ENCODE measurements at places on chromosomes 4 and X. TPM values are rescaled to one million over a fixed set of nuclear protein-coding genes. Genes with fewer than 3 reads are reported as not detected.

- no peak for DNase-seq
Measured at GRCh38 chr4:25904748-25905082, 9.3 kb upstream of the SMIM20 start.

GRCh38 chr4:18109676-18110075 lies 88.1 kb upstream of the LCORL start:
- no peak for DNase-seq

DNA sequence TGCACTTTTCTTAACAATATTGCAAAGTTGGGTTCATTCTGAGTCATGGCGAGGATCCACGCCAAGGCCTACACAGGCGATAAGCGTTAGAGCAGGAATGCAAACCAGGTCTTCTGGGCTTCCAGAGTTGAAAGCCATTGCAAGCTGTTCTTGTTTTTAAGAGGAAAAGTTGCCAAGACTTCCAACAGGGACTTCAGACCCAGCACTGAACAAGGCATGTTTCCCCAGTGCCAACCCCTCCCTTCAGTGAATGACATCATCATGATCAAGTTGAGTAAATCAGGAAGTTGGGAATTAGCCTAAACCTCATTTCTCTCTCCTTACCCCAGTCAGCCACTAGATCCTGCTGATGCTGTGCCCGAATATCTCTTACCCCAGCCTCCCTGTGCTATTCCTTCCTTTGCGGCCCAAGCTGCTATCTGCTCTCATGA lies 355.1 kb downstream of the HS3ST1 start:
- DNase-seq: peak; percentile 21

- no peak for DNase-seq
Measured at GRCh38 chr4:30860978-30861377, 140.8 kb downstream of the PCDH7 start.

The KLHL4 gene
- 2.5 TPM for total RNA-seq

GRCh38 chrX:10797466-10797865 lies 177.1 kb upstream of the MID1 start:
- DNase-seq: no peak

The KLKB1 gene
- total RNA-seq: not detected
